RCC 7860 (cell line): ENCODE measurements at places on chromosomes 6 and 20.

DNA sequence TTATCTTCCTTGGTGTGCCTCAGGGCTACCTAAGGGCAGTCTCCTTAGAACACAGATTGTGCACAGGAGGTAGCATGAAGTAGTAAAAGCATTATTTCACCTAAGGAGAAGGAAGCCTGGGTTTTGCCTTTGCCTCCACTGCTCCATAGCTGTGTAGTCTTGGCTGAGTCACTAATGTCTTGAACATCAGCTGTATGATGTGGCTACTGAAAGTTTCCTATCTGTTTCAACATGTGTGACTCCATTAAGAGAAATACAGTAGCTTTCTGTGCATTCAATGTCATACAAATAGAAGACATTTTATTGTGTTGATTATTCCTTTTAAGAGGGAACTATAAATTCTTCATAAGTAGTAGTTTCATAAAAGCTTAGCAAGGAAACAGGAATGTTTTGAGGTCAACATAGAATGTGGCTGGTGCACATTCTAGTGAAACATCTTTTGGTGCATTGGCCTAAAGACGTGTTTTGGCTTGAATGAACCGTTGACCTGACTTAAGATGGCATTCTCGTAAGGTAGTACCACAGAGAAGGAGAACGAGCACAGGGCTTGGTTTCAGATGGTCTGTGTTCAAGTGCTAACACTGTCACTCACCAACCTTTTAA is 70.6 kb downstream of the CTNNBL1 start:
- no peak for DNase-seq

DNA sequence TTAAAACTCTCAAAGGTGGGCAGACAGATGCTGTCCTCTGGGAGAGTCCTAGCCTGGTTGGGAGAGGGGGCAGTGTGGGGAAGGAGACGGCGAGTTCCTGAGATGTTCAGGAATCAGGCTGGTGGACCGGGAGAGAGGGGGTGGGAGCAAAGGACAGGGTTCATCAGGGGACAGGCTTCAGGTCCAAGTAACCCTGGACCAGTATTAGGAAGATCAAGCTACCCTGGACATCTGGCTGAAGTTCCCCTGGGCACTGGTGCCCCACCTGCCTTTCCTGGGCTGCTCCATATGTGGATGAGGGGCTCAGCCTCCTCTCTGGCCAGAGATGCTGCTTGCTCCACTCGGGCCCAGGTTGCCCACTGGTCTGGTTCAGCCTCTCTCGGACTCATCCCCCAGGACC is 1.1 kb upstream of the IP6K3 start:
- no peak for DNase-seq

- no peak for DNase-seq
These were observed 66.9 kb downstream of the GMPR start for GRCh38 chr6:16305246-16305725.

DNA sequence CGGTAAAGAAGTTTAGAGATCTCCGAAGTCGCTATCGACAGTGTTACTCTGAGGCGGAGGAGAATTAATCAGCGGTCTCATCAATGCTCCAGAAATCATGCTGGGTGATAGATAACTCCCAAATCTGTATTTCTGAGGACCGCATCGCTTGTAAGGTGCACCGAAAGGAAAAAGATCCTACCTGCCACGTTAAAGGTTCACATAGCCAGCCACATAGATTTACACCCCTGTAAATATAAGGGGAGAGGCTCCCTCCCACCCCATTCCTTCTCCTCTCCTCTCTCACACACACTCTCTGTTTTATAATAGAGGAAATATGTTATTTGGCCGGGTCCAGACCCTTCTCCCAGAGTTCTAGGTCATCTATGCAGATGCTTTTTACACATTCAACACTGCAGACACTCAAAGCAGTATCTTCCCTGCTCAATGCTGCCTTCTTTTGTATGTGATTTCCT is 620 bp upstream of the DEK start:
- no peak for DNase-seq

DNA sequence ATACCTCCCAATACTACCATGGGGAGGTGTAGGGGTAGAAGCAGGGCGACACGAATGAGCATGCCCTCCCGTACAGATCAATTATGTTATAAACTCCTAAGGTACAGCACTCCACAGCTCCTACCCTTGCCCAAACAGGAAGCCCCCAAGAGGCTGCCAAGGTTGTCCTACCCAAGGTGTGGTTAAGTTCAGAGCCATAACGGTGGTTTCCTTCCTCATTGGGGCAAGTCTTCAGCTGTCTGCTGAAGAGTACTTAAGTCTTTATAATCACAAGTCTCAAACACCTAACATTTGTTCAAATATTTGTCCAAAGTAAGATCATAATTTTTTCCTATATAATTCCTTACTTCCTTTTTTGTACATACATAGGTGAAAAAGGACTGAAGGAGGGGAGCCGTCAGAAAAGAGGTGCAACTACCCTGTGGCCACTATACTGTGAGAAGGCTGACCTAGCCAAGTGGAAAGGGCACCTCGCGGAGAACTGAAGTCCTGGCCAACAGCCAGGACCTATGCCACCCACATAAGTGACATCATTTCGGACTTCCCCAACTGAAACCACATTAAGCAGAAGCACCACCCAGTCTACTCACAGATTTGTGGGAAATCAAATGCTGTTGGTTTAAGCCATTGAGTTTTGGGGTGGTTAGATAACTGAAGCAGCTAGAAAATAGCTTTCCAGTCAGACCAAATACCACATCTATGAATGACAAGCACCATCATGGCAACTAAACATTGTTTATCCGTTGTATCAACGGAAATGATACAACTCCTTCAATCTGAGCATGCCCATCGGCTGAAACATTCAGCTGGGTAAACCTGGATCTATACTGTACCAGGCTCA is 2.9 kb upstream of the RAB22A start:
- peak; percentile 100 for DNase-seq

DNA sequence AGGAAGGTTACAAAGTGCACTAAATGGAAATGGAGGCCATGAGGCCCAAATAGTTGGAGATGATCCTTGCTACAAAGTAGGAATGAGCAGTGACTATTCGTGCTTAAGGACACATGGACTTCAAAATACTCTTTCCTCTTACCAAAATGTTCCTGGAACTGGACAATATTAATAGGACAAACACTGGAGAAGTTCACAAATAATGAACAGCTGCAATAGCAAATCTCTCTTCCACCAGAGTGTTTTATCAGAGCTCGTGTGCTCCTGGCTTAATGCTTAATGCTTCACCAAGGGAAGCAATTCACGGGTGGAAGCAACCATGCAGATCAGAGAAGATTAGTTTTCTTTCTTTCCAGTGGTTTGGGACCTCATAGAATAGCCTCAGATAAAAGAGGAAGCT is 435.4 kb downstream of the BCKDHB start:
- peak; percentile 21 for DNase-seq

- peak; percentile 16 for DNase-seq
These were observed 173.4 kb downstream of the PLCB1 start for GRCh38 chr20:8305449-8305978.

GRCh38 chr6:32369660-32370059 is 2.0 kb downstream of the TSBP1 start:
- DNase-seq: peak; percentile 28

DNA sequence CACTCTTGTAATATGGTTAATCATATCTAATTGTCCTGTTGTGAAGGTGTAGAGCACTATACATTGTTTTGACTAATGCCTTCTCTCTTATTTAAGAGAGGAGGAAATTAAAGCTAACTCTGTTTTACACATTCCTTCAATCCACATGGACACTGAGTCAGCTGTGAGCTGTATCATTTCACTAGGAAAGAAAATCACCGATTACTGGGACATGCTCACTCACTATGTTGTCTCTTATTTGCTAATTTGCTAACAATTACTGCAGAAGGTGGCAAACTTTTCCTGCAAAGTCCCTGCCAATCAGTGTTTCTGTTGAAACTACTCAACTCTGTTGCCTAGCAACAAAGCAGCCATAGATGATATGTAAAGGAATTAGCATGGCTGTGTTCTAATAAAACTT is 98.2 kb downstream of the BCAS1 start:
- DNase-seq: no peak

DNA sequence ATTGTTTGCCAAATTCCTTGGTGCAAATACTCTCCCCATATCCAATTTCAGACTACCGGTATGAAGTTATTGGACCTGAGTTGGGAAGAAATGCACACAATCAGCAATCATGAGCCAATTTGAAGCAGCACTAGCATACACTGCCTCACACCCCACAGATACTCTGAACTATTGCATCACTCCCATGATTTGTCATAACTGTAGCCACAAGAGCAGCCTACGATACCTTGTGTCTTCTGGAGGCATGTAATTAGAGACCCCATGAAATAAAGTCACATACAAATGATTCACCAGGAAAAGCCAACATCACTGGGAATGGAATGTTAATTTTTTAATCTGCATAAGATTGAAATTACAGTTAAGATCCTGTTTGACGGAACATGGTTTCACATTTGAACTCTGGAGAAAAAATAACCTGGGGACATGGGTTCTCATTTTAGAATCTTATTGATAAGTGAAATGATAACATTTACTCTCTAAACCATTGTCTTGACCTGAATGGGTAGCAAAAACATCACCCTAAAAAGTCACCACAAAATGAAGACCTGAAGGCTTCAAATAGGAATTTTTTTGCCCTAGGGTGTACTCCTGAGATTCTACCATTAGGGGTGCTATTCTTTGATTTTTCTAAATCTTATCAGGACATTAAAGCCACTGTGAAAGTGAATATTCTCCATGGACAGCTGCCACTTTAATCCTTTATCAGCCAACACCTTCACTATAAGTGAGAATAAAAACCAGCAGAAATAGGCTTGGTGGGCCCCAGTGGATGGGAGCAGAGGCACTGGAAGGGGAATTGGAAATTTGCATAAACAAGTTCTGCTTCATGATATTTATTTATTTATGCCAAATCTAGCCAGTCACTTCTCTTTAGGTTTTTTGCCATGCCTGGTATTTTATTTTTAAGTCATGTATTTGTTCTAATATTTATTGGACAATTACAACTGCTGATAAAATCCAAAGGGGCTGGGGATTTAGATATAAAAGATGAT is 34.5 kb upstream of the HBS1L start:
- no peak for DNase-seq

DNA sequence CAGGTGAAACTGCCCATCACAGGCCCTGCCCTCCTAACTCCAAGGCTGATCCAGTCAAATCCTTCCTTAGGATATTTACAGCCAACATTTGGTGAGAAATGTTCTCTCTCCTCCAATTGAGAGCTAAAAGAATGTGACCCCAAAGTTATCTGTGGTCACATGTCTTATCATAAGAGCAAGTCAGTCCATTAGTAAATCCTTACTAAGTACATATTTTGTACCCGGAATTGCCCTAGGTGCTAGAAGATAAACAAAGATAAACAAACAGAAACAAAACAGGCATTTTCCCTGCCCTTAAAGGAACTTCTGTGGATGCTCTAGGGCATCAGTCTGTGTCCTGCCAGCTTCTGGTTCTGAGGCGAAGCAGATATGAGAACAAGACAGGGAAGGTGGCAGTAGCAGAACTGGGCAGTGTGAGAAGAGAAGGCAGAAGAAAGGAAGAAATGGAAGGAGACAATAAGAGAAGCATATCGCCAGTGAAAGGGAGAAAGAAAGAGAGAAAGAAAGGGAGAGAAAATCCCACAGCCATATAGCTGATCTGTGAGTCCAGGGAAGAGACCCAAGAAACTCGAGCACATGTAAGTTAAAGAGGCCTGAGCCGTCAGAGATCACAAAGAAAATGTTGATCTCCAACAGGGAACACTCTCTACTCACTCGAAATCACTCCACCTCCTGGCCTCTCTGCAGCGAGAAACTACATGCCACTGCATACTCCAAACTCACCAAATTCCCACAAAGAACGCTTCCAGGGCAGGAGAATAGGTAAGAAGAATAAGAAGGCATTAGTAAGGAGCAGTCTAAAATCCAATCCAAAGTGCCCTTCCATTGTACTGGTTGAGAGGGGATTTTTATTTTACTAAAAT is 41.7 kb downstream of the CDK5RAP1 start:
- DNase-seq: no peak

GRCh38 chr6:109508166-109508860 is 25.3 kb upstream of the ZBTB24 start:
- DNase-seq: no peak

DNA sequence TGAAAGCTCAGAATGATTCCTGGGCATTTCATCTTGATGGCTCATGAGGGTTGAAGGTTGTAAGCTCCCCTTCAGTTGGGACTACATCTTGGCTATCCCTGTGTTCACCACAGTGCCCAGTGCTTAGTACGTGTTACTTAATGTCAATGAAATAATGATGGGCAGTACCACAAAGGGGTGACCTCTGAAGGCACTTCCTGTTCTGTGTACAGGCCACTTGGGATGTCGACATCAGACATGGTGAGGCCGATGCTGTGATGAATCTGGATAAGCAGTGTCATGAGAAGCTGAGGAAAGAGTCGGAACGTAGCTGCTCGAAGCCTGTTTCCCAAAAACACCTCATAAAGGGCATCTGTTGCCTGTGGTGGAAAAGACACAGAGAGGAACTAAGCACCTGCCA is 27.6 kb upstream of the RBL1 start:
- no peak for DNase-seq

GRCh38 chr6:113414511-113414910 is 442.6 kb upstream of the MARCKS start:
- peak; percentile 69 for DNase-seq

DNA sequence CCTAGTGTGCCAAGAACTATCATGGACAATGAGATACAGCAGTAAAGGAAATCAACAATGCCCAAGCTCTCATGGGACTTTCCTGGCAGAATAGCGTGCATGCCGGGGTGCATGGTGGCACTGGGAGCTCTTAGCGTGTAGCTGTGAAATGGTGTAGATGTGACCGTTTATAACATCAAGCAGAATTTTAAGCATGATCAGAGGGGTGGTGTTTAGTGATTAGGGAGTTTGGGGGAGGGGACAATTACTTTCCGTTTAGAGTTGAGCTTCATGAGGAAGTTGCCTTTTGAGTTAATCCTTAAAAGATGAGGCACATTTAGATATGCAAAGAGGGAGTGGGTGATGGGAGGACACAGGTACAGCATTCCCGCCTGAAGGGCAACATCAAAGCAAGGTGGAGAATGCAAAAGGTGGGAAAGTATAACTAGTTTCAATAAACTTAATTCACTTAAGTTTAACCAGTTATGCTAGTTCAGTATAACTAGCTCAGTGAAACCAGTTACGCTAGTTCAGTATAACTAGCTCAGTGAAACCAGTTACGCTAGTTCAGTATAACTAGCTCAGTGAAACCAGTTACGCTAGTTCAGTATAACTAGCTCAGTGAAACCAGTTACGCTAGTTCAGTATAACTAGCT is 661.6 kb downstream of the QKI start:
- no peak for DNase-seq

DNA sequence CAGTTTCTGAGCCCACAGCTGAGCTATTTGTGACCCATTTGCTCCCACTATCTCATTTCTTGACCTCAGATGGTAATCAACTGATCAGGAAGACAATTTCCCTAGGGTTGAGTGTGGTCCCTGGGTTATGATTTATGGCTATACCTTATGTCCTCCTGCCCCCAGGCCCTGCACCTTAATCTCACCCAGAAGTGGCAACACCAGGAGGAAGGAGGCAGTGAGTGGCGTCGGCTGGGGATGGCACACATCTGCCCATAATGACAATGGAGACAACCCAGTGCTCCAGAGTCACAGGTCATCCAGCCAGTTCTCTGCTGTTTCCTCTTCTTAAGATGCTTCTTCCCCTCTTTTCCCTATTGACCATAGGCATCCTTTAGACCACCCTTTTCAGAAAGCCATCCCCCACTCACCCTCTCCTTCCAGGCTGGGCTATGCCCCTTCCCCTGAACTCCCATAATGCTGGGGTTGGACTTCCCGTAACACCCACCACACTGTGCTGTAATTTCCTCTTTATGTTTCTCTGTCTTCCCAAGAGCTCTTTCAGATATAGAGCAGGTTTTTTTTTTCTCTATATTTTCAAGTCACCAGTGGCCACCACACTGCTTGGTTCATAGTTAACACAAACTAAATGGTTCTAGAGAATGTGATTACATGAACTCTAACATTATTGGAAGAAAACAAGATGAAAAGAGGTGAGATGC is 8.0 kb downstream of the TRIM10 start:
- DNase-seq: no peak
